ENCODE measurements at places on chromosomes 4 and X.

DNA sequence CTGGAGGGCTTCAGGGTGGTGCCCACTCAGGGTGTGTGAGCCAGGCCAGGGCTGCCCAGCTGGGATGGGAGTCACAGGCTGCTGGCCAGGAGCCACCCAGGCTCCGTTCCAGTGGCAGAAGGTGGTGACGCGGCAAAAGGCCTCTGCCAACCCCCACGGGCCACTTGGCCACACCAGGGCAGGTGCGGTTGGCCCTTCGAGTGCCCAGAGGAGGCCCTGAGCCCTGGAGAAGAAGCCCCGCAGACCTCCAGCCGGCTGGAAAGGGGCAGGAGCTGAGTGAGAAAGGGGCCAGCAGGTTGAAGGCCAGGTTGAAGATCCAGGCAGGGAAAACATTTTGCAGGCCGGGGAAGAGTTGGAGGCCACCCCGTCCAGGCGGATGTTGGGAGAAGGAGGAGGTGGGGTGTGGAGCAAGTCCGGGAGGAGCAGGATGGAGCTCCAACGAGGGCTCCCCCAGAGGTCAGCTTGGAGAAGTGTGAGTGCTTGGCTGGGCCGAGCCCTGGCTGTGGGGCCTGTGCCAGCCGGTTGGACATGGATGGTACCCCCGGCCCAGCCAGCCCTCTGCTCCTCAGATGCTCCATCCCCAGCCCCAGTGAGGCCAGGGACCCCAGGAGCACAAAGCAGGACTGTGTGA is 2.8 kb upstream of the CPLX1 start:
- no peak for DNase-seq

DNA sequence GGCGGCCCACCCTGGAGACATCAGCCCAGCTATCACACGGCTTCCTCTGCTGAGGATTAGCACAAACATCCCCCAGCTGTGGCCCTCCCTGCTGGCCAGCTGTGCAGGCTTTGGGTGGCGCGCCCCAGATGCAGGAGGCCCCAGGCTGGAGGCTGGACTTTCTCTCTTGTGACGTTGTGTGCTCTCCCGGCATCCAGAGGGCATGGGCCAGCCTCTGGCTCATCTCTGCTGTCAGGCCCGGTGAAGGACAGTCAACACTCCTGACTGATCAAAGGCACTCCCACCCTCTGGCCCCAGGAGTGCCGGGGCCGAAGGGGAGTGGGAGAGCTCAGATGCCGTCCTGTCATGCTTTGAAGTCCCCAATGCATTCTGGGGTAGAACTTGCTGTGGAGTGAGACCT is 29.9 kb upstream of the PJA1 start:
- DNase-seq, result no peak

DNA sequence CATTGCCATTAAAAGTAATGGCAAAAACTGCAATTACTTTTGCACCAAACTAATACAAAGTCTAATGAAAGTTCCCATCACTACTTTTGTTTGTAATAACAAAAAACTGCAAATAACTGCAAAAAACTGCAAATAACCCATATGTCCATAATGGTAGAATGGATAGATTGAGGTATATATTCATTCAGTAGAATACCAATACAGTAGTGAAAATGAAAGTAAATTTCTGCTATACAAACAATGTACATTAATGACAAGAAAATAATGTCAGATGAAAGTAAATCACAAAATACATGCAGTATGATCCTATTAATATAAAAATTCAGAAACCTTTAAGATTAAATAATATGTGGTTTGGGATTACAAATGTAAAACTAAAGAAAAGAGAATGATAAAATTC is 41.3 kb upstream of the CEP135 start:
- DNase-seq, result no peak

DNA sequence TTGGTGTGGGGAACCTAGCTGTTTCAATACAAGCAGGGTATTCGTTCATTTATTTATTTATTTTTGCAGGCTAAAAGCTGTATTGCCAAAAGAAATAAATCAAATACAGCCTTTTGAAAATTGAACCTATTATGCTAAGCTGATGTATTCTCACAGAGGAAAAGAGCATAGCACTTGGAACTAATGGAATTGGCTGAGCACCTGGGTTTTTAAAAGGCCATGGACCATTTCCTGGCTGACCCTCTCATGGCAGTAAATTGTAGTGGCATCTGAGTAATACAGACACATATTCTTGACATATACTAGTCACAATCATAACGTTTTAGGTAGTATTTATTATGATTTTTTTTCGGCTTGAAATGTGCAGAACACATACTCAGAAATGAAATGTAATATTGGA is 71.8 kb upstream of the ALG13 start:
- DNase-seq, result no peak

- DNase-seq, result no peak
Observed at GRCh38 chr4:95283320-95283719, 265.5 kb downstream of the UNC5C start.

DNA sequence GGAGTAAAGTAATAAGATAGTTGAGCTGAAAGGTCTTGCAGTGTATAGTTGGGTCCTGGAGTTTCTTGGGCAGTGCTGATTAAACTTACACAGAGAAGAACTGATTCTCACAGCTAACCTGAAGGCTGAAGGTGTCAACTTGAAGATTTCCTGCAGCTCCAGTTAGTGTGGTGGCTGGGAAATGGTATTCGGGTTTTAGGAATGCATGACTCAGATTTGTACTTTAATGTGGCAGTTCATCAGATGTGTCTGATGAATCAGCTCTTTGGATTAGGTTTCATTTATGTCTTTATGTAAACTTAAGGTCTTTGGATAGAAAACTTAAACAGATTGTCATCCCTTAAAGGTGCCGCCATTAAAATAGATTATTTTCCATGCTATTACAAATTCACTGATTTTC is 200.0 kb downstream of the IL1RAPL1 start:
- DNase-seq, result no peak

DNA sequence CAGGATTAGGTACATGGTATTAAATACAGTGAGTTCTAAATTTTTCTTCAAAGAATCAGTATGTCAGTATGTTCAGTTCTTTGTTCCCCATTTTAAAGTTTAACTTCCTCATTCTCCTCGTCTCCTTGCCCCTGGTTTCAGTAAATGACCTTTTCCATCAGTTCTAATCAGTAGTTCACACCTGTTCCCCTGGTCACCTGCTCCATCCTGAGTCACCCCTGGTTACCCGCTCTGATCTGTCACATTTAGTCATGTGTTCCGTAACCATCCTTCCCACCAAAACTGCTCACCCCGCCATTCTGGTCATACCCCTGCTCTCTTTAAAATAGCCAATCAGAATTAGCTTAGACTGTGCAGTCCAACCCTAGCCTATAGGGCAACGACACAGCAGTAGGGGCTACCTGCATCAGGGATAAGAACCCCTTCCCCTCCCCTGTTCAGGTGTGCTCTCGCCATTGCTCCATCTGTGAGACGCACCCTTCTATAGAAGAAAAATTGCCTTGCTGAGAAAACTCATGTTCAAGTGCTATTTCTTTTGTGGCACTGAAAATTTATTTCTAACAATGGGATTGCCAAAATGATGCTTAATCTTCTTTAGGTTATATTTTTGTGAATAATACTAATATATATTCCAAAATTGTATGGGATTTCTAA is 181.3 kb downstream of the OR13H1 start:
- DNase-seq, result no peak

DNA sequence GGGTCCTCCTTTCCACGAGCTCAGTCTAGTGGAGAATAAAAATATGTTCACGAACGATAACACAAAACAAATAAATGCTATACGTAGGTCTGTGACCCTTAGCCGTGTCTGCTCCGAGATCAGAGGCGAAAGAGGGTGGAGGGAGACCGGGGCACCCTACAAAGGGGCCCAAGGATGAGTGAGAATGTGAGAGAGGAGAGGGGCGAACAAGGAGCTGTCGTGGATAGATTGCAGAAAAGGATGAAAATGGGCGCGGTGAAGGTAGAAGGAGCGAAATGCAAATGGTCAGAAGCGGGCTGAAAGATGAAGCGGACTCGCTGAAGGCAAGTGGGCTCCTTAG is 6.2 kb upstream of the ZBTB33 start:
- DNase-seq, result no peak

- no peak for DNase-seq
Observed at GRCh38 chrX:14926471-14926870, 53.2 kb downstream of the MOSPD2 start.

DNA sequence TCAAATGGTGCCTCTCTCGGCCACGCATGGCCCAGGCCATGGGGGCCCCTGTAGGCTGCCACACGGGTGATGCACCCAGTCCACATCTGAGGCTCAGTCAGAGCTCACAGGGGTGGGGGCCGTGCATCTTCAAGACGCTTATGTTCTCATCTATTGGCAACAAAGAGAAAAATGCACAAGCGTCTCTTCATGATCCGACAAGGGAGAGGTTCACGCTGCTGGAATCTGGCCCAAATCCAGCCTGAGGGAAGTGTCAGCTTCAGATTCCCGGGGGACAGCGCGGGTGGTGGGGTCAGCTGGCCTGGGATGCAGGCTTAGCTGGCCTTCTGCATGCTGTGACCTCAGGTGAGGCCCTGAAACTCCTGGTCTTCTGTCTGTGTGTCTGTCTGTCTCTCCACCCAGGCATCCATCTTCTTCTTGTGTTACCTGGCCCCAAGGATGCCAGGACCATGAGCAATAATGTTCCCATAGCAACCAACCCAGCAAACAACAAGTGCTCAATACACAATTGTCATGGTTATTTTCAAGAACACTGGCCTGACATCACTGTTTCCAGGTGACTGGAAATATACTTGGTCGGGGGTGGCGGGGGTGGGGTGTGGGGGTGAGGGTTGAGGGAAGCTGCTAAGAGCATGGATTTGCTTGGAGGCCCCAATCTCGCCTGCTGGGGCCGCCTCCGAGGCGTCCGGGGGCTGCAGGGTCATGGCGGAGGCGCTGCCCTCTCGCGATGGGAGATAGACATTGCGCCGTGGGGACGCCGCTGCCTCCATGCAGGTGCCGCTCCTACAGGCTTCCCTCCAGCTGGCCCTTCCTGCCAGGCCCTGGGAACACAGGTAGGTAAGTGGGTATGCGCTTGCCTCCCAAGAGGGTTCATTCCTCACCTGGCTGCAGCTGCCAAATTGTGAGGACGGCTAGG is 48.3 kb downstream of the ABLIM2 start:
- no peak for DNase-seq

- DNase-seq, result no peak
Observed at GRCh38 chrX:74423289-74423998, 2.2 kb downstream of the SLC16A2 start.

- no peak for DNase-seq
Observed at GRCh38 chr4:176303938-176304337, 15.8 kb upstream of the SPCS3 start.

GRCh38 chrX:39900777-39901170 is 197.0 kb downstream of the BCOR start:
- no peak for DNase-seq

DNA sequence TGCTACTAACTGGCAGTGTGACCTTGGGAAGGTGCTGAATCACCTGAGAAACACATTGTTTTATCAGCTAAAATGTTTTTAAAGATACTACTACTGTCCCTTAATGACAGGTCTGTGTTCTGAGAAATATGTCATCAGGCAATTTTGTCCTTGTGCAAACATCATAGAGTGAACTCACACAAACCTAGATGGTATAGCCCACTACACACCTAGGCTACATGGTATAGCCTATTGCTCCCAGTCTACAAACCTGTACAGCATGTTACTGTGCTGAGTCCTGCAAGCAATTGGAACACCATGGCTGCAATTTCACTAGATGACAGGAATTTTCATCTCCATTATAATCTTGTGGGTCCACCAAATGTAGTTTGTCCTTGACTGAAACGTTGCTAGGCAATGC is 101.3 kb upstream of the GUCY1A1 start:
- no peak for DNase-seq

DNA sequence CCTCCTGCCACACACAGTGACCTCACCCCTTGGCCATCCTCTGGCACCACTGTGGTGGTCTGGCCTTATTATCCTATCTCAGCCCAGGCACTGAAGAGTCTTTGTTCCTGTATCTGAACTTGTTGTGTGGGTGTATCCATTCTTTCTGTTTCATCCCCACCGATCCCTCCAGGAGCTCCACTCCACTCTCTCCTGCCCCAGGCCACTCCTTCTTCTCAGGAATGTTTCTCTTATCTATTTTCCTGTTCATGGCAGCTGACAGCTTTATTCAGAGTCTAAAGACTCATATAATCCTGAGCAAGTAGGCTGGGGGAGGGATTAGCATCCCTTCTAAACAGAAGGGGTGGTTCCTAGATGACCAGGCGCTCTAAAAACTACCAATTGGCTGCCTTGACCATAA is 150.0 kb downstream of the ANAPC10 start:
- DNase-seq, result no peak

GRCh38 chr4:106421441-106422296 is 53.1 kb upstream of the GIMD1 start:
- DNase-seq, result no peak

DNA sequence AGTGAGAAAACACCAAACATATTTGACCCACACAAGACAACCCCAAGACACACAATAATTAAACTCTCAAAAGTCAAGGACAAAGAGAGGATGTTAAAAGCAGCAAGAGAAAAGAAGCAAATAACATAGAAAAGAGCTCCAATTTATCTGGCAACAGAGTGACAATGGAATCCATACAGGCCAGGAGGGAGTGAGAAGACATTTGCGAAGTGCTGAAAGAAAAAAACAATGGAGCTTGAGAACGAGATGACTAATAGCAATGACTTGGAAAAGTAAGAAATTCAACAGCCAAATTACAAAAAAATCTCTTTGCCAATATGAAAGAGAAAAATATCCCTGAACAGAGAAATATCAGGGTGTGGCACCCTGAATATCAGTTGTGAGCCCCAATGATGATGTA is 61.6 kb downstream of the MAD2L1 start:
- no peak for DNase-seq

DNA sequence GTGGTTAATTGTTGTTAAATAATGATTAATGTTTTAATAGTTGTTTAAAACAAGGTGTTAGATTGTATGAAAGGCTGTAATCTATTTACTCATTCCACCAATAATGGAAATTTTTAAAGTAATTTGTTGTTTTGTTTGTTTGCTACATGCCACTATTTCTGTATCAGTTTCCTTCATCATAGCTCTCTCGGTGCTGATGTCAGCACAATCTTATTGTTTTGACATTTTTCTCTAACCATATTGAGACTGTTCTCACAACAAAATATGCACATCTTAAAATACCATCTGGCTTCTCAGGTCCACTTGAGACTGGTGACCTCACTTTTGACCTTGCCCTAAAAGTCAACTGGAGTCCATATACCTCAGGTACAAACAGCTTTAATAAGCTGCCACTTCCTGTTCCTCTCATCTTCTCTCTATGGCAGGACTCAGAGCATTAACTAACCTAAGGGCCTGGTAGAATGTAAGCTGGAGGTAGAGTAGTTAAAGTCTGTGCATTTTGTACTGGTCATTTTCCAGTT is 1.0 kb upstream of the GUCY1B1 start:
- no peak for DNase-seq

GRCh38 chrX:1657367-1658070 is 42.7 kb downstream of the ASMT start:
- DNase-seq, result no peak

GRCh38 chr4:3335982-3336381 is 43.2 kb downstream of the RGS12 start:
- no peak for DNase-seq

GRCh38 chr4:16264798-16265197 is 38.5 kb upstream of the TAPT1 start:
- DNase-seq, result peak; percentile 12
